CD4-positive, alpha-beta memory T cell (primary cell): ENCODE measurements at places on chromosomes 6 and 20. TPM values are rescaled to one million over a fixed set of nuclear protein-coding genes. Genes with fewer than 3 reads are reported as not detected.

GRCh38 chr6:25717866-25718740 is 36.4 kb upstream of the SLC17A4 start:
- H3K4me3 ChIP-seq, result no peak overlapping the region

GRCh38 chr6:74181471-74181870 is 485.5 kb downstream of the CD109 start:
- H3K27ac ChIP-seq, result no peak overlapping the region
- no peaks in the 10 kb centered on the region for H3K36me3 ChIP-seq
- no peaks in the 10 kb centered on the region for H3K27me3 ChIP-seq
- no peaks in the 10 kb centered on the region for H3K4me1 ChIP-seq
- DNase-seq, result no peak

The PHACTR3 gene
- total RNA-seq, result not detected

DNA sequence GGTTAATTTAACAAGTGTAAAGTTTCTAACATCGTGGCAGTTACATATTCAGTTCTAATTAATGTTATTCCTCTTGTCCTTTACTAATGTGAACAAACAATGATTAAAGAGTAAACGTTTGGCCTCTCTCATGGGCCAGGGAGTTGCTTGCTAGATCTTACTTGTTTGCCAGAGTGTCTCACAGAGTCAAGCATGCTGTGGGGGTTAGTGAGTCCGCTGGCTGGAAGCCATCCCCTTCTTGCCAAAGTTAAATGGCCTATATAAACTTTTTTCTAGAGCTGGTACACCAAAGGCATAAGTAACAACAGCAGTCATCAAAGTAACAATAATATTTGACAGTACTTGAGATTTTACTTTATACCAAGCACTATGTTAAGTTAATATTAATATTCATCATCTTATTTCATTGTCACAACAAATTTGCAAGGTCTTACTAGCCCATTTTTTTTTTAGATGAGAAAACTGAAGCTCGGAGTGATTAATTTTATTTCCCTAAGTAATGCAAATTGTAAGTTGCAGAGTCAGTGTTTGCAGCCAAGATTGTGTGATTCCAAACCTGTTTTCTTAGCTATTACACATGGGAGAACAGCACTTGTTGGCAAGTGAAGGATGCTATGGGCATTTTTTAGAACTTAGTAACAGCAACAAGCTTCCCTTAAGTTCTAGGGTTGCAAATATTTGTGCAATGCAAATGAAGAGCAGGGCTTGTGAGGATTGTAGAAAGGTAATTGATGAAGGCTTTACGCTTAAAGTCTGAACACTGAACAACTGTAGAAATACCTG is 224.5 kb downstream of the RFPL4B start:
- no peaks in the 10 kb centered on the region for H3K27me3 ChIP-seq
- no peaks in the 10 kb centered on the region for H3K4me1 ChIP-seq
- H3K36me3 ChIP-seq, result no peaks in the 10 kb centered on the region

DNA sequence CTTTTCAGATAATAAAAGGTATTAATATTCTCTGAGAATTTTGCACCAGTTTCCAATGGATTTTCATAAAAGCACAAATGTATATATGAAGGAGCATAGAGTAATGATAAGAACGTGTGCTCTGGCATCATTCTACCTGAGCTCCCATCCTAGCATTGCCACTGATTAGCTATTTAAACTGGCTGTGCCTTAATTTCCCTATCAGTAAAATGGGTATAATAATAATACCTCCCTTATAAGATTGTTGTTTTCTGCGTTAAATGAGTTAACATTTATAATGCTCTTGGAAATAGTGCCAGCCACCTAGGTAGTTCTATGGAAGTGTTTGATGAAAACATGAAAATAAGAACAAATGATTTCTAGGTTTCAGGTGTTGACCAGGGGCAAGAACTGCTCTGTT is 11.2 kb downstream of the ZKSCAN3 start:
- no peak for DNase-seq
- H3K27me3 ChIP-seq, result no peaks in the 10 kb centered on the region
- peaks cover 6% of the 10 kb centered on the region for H3K4me1 ChIP-seq
- H3K36me3 ChIP-seq, result peaks cover 11% of the 10 kb centered on the region
- H3K27ac ChIP-seq, result no peak overlapping the region
- no peak overlapping the region for H3K4me3 ChIP-seq

GRCh38 chr6:116330511-116330910 is 40.2 kb upstream of the DSE start:
- no peak overlapping the region for H3K27ac ChIP-seq
- H3K4me3 ChIP-seq, result no peak overlapping the region

DNA sequence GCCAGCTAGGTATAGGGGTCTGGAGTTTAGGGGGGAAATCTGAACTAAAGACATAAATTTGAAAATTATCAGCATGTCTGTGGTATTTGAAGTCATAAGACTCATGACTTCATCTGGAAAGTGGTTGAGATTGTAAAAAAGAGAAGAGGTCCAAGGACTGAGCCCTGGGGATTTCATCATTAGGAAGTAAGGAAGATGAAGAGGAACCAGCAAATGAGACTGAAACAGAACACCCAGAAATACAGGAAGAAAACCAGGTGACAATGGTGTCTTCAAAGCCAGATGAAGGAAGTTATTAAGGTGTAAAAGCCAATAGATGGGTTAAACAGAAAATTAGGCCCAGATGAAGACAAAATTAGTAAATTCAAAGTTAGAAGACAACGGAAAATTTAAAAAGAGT is 49.1 kb upstream of the UBR2 start:
- H3K27me3 ChIP-seq, result no peaks in the 10 kb centered on the region
- no peak overlapping the region for H3K27ac ChIP-seq
- no peaks in the 10 kb centered on the region for H3K4me1 ChIP-seq
